ENCODE measurements at places on chromosomes 11 and 22. TPM values are rescaled to one million over a fixed set of nuclear protein-coding genes. Genes with fewer than 3 reads are reported as not detected.

Gene CDCA5
- total RNA-seq: 0.75 TPM

Gene C1QTNF5
- 4.7 TPM for total RNA-seq

Gene OR51E1
- total RNA-seq: not detected

GRCh38 chr11:19660076-19660475 lies 52.6 kb upstream of the NAV2 start:
- no peak for DNase-seq

Gene MMP10
- total RNA-seq: not detected

- DNase-seq: no peak
Observed at GRCh38 chr11:65870307-65870658, 2.3 kb downstream of the EFEMP2 start.

Measured in left lobe of liver (tissue), 2 donors.